WTC11 (cell line): ENCODE measurements at places on chromosomes 2 and 18.

GRCh38 chr2:168033966-168034365, 213.4 kb downstream of the STK39 start:
- DNase-seq: no peak

DNA sequence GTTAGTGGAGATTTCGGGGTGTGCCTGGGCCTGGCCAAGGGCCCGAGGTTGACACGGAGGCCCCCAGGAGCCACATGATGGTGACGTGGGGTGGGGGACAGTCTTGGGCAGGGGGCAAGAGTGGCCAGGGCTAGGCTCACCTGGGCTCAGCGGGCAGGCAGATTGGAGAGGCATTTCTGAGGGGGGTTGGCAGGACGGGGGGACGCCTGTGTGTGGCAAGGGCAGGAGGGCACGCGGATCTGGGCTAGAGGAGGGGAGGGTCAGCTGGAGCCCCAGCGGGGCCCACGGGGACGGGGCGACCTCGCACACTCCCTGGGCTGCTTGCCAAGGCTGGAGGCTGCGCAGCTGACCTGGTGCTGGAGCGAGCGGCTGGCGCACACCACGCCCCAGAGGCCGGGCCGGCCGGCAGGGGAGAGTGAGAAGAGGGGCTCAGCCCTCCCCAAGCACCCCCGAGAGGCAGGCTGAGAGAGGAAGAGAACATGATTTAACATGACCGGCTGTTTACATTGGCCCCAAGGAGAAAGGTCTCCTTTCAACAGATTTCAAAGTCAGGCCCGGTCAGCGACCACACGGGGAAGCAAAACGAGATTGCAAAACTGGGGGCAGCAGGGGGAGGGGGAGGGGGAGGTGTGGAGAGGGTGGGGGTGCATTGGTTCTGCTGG, 38.0 kb upstream of the SNED1 start:
- no peak for DNase-seq

DNA sequence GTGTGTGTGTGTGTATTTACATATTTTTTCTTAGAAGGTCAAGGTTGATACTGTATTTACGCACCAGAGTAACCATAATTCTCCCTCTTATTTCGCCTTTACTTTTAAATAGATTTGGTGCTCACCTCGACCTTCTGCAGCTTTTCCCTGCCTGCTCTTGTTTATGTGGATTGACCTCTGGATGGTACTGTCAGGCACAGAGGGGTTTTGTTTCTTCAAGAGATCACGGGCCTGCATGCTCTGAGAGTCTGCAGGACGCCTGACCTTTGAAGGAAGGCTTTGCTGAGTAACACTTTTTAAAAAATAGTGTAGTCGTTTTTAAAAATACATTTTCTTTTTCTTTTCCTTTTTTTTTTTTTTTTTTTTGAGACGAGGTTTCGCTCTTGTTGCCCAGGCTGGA, 18.1 kb upstream of the EFHD1 start:
- no peak for DNase-seq

DNA sequence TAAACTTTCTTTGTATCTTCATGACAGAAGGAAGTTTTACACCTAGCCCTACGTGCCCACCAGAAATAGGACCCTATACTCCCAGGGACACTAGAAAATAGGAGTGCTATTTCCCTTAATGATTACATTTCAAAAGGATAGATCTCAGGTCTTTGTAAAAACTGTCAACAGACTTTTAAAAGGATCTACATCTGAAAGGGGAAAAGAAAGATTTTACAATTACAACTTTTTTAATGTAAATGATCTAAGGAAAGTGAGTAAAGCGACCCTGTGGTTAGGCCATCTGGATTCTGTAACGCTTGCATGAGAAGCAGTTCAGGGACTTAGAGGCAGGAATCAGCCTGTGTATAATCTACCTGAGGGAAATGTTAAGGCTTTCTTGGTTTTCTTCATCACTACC, 431.8 kb upstream of the MC4R start:
- no peak for DNase-seq

DNA sequence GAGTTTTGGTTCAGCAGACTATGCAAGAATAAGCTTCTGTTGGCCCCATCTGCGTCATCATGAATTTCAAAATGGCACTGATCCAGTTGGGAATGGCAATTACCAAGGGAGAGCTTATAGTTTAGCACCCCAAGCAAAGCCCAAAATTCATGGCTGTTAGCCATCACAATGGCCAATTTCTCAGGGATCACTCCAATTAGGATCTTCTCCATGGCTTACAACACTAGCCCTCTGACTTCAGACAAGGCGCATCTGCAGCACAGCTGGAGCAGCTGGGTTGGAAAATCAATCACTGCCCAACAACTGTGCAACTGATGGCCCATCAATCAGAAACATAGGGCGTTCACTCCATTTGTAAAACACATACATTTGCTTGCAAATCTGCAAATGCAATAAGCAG, 273.6 kb downstream of the SRBD1 start:
- no peak for DNase-seq

DNA sequence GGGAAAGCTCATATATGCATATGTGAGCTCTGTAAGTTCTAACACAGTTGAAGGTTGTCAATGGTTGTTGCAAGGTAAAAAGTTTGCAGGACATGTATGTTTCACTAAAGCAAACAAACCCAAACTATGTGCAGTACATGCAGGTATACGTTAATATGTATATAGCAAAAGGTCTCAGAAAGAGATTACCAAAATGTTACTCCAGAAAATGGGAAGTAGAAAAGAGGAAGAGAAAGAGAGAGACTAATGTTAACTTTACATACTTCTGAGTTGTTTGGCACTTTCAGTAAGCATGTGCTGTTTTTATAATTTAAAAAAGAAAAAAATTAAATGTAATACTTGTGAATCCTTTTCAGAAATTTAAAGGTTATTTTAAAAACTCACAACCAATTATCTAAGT, 32.8 kb upstream of the PEX13 start:
- DNase-seq: no peak

DNA sequence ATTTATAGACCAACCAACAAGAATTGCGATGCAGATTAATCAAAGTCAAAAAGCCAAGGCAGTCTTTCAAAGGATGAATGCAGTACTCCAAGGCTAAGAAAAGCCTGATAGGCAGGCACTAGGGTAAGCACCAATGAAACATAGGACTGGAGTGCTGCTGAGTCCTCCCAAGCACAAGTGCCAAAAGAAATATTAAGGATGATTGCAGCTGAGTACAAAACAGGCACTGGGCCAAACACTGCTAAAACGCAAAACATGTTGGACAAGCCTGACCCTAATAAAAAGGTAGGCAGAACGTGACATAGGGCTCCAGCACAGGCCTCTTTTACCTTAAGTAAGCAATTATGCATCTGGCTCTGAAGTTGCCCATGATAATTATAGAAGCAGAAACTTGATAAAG, 160.1 kb upstream of the LRP1B start:
- DNase-seq: no peak

- no peak for DNase-seq
Observed at GRCh38 chr2:27903018-27903417, 12.5 kb downstream of the BABAM2 start.

GRCh38 chr2:85584857-85585780, 888 bp downstream of the VAMP5 start:
- DNase-seq: no peak

DNA sequence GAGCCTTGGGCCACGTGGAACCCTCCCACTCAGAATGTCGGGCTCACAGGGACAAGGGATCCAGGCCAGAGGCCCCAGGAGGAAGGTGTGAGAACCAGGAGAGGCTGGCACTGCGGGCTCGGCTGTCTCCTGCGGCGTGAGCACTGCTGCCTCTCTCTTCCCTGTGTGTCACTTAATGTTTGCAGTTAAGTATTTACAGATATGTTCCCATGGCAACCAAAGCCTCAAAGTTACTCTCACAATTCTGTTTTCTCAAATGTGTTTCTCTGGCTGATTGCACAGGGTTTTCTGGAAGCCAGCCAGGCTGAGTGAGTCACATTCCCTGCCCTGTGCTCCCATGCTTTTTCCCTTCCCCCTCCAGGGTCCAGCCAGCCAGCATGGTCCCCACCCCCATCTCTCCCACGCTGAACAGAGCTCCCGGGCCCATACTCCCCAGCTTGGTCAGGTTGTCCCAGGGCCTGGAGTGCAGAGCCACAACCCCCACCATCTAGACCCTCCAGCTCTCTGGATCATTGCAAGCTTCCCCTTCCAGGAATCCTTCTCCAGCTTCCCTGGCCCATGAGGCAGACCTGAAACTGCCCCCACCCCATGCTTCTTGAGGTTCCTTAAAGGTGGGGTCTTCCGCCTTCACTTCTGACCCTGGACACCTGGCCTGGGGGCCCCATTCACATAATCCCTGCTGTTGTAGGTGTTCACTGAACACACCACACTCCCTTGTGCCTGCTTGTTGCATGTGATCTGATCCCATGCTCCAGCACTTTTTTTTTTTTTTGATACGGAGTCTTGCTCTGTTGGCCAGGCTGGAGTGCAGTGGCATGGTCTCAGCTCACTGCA, 265.9 kb downstream of the CELF4 start:
- no peak for DNase-seq

- no peak for DNase-seq
Observed at GRCh38 chr18:32317651-32318050, 127.8 kb downstream of the MEP1B start.

DNA sequence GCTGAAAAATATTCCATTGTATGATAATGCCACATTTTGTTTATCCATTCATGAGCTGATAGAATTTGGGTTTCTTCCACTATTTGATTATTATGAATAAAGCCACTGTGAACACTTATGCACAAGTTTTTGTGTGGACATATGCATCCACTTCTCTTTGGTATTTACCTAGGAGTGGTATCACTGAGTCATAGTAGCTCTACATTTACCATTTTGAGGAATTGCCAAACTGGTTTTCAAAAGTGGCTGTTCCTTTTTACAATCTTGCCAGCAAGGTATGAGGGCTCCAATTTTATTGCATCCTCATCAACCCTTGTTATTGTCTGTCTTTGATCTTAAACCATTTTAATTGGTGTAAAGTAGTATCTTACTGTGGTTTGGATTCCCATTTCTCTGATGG, 13.3 kb upstream of the EHBP1 start:
- DNase-seq: no peak

DNA sequence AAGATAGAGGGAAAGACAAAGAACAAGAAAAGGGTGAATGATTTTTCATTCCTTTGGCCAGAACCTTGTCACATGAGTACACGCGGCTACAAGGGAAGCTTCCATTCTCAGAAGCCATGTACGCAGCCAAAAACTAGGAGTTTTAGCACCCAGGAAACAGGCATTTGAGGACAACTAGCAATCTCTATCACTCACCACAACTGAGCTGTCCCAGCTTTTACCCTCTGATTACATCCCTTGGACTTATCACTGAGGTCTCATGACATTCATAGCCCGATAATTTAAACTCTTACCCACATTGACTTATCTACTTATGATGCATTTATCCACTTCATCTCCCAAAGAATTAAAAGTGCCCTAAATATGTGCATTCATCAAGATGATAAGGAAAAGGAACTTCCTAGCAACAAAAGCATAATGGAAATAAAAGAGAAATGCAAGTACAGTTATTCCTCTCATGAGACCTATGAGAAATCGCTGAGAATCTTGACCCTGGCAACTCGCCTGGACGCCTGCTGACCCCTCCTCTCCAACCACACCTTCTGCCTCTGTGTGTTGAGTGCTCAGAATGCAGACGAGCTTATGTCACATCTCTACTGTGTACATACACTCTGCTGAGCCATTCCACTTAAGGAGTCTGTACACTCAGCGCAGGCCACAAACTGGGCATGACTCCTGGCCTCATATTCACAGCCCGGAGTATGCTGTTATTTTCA, 28.7 kb upstream of the MFSD6 start:
- no peak for DNase-seq

DNA sequence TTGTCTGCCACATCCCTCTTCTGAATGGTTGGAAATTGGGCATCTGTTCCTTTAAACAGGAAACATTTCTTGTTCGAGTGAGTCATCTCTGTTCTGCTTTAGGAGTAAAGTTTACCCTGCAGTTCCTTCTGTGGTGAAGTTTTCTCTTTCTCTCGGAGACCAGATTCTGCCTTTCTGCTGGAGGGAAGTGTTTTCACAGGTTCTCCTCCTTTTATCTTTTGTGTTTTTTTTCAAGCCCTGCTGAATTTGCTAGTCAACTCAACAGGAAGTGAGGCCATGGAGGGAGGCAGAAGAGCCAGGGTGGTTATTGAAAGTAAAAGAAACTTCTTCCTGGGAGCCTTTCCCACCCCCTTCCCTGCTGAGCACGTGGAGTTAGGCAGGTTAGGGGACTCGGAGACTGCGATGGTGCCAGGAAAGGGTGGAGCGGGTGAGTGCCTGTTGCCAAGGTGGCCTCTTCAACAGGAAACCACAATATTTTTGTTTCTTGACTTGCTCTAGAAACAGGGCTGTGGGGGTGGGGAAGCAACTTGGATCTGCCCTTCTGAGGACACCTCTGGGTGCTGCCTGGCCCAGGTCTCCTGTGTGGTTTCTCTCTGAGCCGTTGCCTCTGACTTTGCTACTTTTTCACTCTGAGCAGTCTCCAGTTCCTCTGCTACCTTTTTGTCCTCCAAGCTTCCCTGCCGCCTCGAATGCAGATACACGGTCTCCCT, 2.2 kb upstream of the CASP8 start:
- no peak for DNase-seq

DNA sequence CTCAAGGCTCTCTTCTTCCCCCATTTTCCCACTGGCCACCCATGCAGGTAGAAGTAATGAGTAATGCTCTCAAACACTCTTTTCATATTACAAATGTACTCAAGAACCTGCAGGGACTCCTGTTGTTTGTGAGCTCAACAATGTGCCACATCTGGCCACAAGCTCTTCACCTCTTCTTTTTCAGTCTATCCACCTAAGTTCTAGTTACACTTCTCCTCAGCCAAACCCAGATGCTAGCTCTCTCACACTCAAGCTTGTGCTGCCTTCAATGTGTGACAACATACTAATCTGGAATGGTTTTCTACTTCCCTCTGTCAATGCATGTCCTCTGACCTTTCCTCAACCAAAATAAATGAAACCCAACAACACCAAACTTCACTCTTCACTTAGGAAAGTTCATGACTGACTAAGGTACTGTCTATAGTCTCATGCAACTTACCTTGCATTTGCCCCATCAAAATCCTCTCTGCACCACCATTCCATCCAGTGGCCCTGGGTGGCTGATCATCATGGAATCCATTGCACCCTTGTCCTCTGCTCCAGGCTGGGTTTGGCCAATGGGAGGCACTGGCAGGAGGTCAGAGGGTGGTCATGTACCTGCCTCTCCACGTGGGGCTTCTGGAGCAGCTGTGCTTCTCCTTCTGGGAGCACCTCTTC, 5.3 kb upstream of the IL18R1 start:
- no peak for DNase-seq

DNA sequence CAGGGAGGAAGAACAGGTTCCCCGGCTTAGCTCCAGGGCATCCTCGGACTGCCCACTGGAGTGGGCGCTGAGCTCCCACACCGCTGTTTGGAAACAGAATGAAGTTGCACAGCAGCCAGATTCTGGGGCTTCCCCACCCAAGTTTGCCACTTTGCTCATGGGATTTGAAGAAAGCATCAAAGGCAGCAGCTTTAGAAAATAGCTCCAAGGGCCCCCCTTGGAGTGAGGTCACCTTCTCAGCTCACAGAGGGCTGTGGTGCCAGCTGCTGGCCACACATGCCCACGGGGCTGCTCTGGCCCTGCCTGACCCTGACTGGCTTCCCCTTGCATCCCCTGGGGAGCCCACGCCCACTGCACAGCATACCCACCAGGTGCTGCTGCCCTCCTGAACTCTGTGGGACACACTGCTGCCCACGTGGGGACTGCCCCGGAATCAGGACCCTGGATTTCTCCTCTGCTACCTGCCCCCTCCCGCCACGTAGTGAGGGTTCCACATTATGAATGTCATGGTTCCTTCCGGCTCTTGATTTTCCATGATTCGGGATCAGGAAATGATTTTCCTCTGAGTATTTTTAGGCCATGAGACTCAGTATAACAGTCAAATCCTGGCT, 70.3 kb downstream of the TGOLN2 start:
- DNase-seq: no peak

- no peak for DNase-seq
Observed at GRCh38 chr2:124985270-124985669, 960.2 kb downstream of the CNTNAP5 start.
